ENCODE measurements at places on chromosomes 2 and 18. TPM values are rescaled to one million over a fixed set of nuclear protein-coding genes. Genes with fewer than 3 reads are reported as not detected.

DNA sequence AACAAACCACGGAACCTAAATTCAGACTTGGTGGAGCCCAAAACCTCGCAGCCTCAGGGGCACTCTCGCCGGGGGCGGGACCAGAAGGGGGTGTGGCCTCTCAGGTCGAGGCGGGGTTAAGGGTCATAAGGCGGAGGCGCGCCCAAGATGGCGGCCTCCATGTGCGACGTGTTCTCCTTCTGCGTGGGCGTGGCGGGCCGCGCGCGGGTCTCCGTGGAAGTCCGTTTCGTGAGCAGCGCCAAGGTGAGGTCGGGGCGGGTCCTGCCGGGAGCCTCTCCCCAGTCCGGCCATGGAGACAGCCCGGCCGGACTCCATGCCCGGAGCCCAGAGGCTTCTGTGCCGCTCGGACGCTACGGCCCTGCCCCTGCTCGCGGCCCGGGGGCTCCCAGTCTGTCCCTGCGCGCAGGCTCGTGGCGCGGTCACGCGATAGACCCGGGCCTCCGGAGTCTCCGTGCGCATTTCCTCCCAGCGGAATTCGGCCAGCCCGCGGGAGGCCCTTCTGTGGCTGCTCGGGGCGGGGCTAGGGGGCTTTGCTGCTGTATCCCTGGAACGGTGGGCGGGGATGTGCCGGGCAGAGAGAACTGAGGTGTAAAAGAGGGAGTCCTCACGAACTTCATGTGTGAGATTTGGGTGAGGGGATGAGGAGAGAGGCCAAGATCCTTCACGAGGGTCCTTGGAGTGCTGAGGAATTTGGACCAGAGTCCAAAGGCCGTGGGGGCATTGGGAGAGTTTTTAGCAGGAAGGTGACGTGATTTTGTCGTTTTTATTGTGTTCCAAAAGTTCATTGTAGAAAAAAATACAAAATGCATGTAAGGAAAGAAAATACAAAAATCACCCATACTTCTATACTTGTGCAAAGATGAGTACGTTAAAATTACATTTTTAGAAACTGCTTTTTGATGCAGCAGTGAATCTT lies at the start of gene SMYD5:
Gene SMYD5, plus strand, starts transcription at position 126 of the 916 bp plus-strand sequence. Its CDS starts 22 bp downstream, at position 148.
- peak within 1 kb of the TSS; percentile 95 for H3K4me3 ChIP-seq
- no peaks in the 10 kb centered on the region for H3K36me3 ChIP-seq
- peaks cover 3% of the 10 kb centered on the region for H3K4me1 ChIP-seq
- no peaks in the 10 kb centered on the region for H3K27me3 ChIP-seq
- DNase-seq: peak; percentile 94

- DNase-seq: peak; percentile 67
- H3K27me3 ChIP-seq: no peaks in the 10 kb centered on the region
- H3K4me3 ChIP-seq: no peak overlapping the region
- H3K36me3 ChIP-seq: no peaks in the 10 kb centered on the region
- peaks cover 73% of the 10 kb centered on the region for H3K4me1 ChIP-seq
Measured at GRCh38 chr2:232022718-232023117, 61.2 kb downstream of the DIS3L2 start.

- no peaks in the 10 kb centered on the region for H3K27me3 ChIP-seq
- no peaks in the 10 kb centered on the region for H3K36me3 ChIP-seq
- H3K4me3 ChIP-seq: peak overlapping the region; percentile 45
Measured at GRCh38 chr2:70104231-70105111, 17.2 kb downstream of the PCBP1 start.

The MERTK gene
- 6.7 TPM for total RNA-seq

GRCh38 chr2:105646774-105647076 lies 98.0 kb upstream of the NCK2 start:
- H3K27ac ChIP-seq: no peak overlapping the region
- no peaks in the 10 kb centered on the region for H3K27me3 ChIP-seq
- H3K4me3 ChIP-seq: no peak overlapping the region
- H3K36me3 ChIP-seq: no peaks in the 10 kb centered on the region
- peaks cover 10% of the 10 kb centered on the region for H3K4me1 ChIP-seq
- no peak for DNase-seq

DNA sequence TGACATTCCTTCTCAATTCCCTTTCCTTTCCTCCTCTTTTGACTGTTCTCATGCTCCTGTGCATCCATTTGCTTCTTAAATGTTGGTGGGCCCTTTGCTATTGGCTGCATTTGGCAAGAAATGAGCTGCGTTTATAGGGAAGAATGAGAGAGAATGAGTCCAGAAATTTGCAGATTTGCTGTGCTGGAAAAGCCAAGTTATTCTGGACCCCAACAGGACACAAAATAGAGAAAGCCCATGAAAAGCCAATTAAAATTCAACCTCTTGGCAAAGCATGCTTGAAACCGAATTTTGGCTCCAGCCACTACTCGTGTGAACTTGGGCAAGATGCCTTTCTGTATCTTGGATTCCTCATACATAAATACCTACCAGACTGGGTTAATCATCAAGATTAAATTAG lies 1.3 kb upstream of the SCLY start:
- no peak overlapping the region for H3K27ac ChIP-seq
- DNase-seq: no peak
- peaks cover under 1% of the 10 kb centered on the region for H3K36me3 ChIP-seq
- H3K27me3 ChIP-seq: no peaks in the 10 kb centered on the region
- H3K4me3 ChIP-seq: peak overlapping the region; percentile 92

Data from SJCRH30 (cell line).